GM12878 (cell line): ENCODE measurements at places on chromosomes 5 and 9. TPM values are rescaled to one million over a fixed set of nuclear protein-coding genes. Genes with fewer than 3 reads are reported as not detected.

DNA sequence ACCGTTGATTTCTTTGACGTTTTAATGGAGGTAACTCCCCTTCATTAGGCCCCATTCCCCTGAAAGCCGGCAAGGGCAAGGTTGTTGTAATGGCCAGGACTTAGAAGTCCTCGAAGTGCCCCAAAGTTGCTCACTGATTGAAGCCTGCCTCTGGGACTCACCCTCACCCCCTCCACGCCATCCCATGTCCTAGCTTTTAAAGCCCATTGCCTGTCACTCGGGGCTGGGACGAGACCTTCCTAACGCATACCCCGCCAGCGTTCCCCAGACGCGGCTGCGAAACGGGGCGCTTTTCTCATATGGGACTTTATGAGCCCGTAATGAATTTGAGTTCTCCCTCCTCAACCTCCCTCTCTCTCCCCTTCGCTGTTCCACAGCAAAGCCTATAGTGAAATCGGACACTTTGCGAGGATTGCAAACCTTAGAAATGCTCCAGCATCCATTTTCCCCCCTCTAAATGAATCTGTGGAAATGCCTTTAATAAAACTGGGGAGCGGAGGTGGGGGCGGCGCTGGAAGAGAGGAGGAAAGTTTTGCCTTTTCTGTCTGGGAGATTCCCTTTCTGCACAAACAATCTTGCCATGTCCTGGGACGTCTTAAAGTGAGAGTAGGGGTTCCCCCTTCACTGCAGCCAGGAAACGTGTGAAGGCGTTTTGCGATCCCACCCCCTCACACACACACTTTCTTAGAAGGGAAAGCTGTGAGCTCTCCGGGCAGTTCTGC is 1.5 kb downstream of the PAPPA start:
- no peak for DNase-seq

- DNase-seq, result no peak
Observed at GRCh38 chr5:165393839-165394238, 1888.4 kb downstream of the MAT2B start.

DNA sequence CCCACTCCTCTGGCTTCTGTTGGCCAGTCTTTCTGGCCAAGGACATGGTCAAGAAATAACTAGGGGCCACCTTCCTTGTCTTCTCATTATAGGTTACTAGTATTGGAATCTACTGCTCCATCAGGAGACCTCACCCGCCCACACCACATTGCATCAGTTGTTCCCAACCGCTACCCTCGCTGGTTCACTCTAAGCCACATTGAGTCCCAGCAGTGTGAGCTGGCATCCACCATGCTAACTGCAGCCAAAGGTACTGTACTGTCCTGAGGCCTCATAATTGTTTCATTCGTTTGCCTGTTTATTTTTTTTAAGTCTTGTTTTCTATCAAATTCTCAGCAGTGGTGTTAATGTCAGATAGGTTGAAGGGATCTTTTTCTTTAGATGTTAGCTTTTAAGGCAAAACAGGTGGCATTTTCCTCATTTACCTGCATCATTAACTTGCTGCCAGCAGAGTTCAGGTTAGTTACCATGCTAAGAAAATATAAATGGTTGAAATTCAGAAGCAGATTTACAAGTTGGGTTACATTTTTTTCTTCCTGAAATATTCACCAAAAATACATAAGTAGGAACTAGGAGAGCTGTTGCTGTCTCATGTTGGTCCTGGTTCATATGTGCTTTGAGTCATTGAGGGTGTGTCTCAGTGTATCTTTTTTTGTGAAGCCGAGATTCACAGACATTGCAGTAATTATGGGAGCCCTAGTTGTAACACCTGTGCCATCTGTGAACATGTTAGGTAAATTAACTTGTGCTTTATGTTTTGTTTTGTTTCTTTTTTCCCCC is 206.9 kb downstream of the ZSWIM6 start:
- no peak for DNase-seq

DNA sequence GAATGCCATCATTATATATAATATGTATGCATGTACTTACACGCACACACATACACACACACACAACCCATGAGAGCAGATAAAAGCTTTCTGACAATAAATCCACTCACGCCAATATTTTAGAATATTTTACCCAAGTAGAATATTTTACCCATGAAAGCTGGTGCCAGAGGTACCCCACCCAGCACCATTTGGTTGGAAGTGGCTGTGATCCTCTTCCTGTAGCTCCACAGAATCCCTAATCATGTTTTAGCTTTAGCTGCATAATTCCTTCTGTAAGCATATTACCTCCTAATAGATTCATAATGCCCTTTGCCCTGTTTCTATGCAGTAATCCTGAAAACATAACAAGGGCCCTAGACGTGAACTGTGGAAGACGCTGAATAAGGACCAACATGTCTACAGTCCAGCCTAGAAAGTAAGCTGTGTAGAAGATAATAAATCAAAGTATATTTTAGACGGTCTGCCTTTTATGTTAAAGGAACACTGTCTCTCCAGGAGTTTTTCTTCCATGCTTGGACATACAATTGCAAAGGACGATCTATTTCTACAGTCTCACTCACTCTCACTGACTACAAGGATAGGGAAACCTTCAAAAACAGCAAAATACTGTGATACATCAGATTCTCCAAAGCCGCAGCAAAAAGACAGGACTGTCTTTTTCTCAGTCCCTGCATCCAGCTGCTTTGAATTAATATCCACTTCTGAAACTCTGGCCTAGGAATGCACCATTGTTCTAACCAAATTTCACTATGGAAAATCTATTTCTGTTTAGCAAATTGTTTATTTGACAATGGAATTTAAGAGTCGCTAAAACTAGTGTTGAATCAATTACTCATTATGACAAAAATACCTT is 98.2 kb downstream of the USP20 start:
- no peak for DNase-seq

DNA sequence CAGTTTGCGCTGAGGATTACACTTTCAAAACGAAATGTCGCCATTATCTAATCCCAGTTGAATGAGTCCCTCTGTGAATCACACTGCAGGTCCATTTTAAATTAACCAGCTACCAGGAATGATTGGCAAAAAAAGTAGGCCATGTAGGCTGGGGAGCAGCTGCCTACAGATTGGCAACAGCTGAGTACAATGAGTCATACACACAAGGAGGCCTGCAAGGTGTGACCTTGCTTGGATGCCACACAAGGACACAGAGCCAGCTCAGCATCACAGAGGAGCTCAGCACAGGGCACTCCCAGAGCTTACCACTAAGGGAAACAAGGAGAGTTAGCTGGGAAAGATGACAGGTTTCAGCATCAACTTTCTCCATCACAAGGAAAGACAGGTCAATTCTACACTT is 12.9 kb downstream of the HAVCR1 start:
- no peak for DNase-seq

DNA sequence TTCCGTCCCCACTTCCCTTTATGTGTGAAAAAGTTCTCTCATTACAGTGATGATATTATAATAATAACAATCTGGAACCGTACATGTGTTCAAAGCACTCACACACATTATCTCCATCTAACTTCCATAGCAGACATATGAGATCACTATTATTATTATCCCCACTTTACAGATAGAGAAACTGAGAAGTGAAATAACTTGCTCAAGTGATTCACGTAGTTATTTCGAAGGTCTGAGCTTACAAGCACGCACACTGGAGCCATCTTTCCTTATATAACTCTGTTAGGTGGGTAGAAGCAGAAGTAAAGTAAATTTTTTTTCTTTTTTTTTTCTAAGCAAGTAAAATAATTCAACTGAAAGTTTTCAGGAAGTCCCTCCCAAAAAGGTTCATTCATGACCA is 62.9 kb upstream of the PTGER4 start:
- DNase-seq, result no peak

DNA sequence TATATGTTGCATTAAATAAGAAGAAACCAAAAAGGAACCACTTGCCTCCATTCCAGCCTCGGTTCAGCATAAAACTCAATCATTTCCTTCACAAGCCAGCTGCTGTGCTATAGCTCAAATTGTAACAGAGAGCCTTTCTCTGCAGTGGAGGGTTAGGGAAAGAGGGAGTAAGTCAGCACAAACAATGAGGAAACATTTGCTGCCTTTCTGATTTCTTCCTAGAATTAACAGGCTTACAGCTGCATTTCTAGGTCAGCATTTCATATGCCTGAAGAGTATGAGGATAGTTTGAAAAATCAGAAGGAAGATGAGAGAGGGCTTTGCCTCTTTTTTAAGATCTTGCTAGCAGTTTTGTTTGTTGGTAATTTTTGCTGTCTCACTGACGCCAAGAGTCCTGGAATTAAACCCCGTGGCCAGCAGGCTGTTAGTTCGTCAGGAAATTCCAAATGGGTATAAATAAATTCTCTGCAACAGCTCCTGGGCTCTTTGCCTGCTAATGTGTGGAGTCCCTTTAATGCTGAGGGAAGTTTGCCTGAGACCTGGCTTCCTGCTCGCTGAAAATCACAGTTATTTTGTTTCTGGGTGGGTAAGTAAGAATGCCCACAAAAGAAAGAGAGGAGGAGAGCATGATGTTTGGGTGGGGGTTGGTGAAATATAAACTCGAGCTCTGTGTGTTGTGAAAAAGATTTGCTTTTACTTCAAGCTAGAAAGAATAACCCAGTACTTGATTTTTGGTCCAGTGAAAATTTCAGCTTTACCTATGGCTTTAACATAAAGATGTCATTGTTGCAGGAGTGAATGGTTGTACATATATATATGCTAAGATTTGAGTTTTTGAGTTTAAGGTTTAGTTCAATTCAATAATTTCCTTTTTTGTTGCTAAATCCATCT is 148.1 kb upstream of the DMRT1 start:
- DNase-seq, result no peak

- no peak for DNase-seq
Observed at GRCh38 chr9:94624629-94625028, 14.7 kb downstream of the FBP1 start.

DNA sequence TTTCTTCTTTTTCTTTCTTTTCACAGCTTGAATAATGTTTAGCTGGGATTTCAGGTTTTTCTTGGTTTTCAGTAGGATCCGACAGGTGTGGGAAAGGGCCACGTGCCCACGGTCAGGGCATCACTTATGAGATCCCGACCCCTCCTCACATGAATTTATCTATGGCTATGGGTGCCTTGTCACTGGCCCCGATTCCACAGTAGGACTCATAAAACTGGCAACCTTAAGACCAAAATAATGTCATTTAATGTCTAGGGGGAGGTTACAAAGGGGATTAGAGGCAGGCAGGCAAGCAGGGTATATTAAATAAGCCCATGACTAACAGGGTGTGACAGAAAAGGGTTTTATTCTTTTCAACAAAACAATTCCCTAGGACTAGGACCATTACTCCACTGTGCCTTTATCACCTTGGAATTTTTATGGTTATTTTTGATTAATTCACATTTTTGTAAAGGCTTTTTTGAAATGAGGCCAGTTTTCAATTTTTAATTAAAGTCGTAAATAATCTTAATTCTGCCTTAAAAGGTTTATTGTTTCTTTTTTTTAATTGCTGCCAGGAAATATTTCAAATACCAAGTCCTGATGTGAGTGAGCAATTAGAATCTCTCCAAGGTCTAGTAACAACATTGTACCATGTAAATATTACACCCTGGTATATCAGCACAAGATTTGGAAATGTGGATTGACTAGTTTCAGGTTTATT is 370.4 kb downstream of the GLIS3 start:
- DNase-seq, result no peak

GARNL3 gene
- 9.4 and 9.8 TPM in 2 replicates for total RNA-seq

ZSWIM6 gene
- 5.9 and 6.2 TPM in 2 replicates for total RNA-seq

- no peak for DNase-seq
Observed at GRCh38 chr5:92652756-92653155, 928.3 kb downstream of the NR2F1-AS1 start.

GRCh38 chr5:130035388-130035787 is 131.1 kb downstream of the CHSY3 start:
- DNase-seq, result no peak

DNA sequence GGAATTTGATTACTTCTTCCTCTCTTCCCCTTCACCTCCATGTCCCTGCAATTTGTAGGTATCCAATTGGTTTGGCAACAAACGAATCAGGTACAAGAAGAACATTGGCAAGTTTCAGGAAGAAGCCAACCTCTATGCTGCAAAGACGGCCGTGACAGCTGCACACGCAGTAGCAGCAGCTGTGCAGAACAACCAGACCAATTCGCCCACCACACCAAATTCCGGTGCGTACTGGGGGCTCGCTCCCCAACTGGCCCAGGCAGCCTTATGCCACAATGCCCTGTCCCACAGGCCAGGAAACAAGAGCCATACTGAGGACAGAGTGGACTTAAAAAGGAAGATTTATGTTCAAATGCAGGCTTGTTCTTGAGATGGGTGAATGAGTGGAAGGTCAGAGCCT is 213.5 kb downstream of the PBX3 start:
- no peak for DNase-seq

DNA sequence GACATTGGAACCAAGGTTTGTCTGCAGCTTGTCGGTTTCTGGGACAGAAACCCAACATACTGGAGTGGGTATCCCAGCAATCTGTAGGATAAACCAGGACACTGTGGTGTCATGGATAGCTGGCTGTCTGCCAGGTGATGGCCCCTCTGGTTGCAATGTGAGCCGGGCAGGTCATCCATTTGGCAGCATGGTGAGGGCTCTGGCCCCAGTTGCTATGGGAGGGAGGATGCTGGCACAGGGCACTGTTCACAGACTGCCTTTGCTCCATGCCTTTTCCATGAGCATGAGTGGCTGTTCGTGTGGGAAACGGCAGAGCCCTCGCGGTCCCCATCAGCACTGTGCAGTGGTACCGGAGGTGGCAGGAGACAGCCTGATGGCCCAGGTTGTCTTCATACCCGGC is 6.4 kb downstream of the S1PR3 start:
- no peak for DNase-seq

DNA sequence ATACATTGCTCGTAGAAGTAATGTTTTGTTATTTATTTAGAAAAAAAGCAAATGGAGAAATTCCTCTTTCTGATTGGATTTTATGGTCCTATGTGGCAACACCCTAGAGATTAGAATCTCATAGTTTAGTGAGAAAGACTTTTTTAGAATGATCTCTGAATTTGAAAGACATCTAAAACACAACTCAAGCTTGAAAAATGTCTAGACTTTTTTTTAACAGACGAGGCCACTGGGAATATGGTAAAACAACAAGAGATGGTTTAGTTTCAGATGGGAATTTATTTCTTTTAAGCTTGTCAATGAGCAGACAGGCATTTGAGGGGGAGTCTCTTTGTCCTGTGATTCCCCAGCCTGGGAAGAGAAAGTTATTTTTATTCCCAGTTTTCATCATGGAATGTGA is 122.1 kb downstream of the NTRK2 start:
- no peak for DNase-seq

GRCh38 chr5:2094616-2094995 is 211.9 kb upstream of the IRX4 start:
- no peak for DNase-seq

ZNF366 gene
- total RNA-seq, result 0.18 TPM in 1 of 2 replicates, not detected in the other

DNA sequence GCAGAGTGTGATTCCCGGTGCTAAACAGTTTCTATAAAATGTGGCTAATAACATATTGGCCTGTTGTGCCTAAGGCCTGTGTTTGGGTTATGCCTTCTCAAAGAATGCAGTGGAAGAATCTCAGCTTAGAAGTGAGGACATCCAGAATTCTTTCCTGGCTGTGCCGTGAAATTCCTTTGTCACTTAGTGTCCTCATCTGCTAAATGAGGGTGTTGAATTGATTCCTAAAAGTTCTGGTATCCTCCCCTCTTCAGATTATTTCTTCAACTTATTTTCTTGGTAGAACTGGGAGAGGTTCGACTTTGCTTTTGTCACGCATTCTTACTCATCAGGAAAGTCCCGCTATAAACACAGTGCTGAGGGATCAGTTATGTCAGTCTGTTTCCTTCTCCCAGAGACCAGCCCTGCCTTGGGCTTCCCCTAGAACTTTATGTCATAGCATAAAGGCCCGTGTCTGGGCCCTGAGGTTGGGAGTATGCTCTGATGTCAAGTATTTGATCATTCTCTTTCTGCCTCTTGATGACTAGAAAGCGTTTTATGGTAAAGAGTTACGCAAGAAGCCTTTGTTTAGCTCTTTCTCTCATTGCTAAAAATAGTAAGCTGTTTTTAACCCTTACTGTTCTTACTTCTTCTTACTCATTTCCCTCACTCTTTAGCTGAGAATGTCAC is 29.5 kb downstream of the MTAP start:
- DNase-seq, result peak; percentile 71
